ENCODE measurements at places on chromosomes 12 and 14.

DNA sequence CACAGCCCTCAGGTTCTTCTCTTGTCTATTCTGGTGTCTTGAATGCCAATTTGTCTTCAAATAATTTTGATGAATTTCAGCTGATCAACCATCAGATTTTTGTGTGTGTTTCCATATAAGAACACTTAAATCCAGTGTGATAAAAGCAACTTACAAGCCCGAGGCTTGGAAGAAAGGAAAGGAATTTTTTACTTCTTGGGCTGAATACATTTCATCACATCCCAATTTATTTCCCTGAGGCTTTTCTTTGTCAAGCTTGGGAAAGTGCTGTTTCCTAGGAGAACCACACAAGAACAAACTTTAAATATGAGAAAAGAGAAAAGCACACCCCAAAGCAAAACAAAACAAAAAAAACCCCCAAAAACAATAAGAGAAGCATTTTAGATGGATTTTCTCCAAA lies 26.6 kb downstream of the GPRC5D start:
- peak; percentile 65 for DNase-seq

DNA sequence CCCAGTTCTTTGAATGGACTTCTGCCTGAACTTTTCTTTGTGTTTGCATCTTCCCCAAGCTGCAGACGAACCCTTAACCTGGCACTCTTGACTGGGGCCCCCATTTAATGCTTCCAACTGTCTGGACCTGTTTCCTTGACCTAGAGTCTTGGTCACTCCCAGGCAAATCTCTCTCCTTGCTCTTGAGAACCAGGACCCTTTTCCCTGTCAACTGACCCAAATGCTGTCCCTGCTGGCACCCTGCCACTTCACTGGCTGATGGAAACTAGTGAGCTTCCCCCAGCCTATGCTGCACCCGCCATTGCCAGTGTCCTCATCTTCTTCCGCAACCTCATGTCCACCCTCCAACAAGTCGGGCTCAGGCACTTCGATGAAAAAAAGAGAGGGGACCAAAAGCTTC lies 79.5 kb downstream of the PRIMA1 start:
- no peak for DNase-seq

GRCh38 chr12:96500693-96501092 lies 11.3 kb downstream of the CFAP54 start:
- DNase-seq, result peak; percentile 53

GRCh38 chr14:89332031-89332430 lies 85.0 kb downstream of the FOXN3 start:
- DNase-seq, result peak; percentile 36
